Hematopoietic multipotent progenitor cell (in vitro differentiated cells): ENCODE measurements at places on chromosomes 5 and 9.

- DNase-seq = peak; percentile 63
Measured at GRCh38 chr9:114906922-114907571, 23.3 kb downstream of the TNFSF8 start.

GRCh38 chr5:14880688-14881087 is 9.1 kb upstream of the ANKH start:
- no peak for DNase-seq

GRCh38 chr5:10623305-10623910 is 59.5 kb downstream of the ANKRD33B start:
- DNase-seq = no peak

DNA sequence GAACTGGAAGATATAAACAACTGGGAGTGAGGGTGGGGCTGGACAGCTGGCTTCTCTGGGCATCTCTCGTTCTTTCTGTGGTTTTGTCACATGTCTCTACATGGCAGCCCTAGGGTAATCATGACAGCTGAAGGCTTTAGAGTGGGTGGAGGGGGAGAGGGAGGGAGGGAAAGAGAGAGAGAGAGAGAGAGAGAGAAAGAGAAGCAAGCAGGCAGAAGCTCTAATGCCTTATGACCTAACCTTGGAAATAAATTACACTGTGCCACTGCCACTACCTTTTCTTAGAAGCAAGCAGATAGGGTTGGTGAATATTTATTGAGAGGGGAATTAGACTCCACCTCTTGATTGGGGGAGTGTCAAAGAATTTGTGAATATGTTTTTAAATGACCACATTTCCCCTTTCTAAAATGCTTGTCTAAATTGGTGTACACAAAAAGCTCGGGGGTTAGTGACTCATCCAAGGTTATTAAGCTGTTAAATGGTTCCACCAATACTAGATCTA is 2.6 kb upstream of the DAPK1 start:
- peak; percentile 86 for DNase-seq

DNA sequence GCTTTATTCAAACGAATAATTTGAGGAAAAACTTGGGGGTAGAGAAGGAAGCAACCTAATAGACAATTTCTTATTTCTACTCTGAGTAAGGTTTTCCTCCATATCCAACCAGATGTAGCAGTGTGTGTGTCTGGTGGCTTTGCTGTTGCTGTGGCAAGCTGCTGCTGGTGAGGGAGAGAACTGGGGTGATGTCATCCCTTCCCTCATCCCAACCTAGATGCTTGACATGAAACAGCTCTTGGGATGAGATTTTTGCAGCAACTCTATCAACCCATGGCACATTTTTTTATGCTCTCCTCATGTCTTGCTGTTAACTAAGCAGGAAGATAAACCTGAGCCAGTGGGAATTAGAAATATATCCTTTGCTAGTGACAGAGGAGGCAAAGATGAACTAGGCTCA is 135.8 kb downstream of the PCSK1 start:
- DNase-seq = no peak

- peak; percentile 21 for DNase-seq
Measured at GRCh38 chr5:67896311-67896929, 319.1 kb upstream of the PIK3R1 start.

DNA sequence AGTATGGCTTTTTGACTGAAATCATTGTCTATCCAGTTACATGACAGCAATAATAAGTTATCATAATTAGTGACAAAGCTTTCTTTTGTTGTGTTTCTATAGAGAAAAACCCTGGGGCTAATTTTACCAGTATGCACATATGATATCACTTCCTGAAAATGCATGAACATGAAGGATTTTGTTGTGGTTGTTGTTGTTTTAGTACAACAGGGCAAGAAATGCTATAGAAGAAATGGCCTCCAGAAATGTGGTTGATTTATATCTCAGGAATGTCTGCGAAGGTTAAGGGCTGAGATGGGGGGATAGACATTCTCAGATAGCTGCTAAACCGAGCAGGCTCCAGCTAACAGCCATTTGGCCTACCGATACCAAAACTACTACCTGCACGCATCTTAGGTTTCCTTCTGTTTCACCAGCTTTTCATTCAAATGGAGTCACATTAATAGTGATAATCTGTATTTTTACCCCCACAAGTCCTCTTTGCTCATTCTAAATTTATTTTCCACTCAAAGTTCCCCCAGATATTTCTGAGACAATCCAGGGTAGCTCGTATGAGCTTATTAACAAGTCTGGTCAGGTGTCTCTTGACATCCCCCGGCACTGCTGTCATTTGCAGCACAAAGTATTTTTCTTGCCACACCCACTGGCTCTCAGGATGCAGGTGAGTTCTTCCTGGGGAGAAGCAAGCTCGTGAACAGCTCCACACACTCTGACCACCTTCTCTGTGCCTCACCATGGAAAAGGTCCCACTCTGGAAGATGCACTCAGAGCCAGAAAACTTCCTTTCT is 232.4 kb upstream of the GAS1 start:
- no peak for DNase-seq

DNA sequence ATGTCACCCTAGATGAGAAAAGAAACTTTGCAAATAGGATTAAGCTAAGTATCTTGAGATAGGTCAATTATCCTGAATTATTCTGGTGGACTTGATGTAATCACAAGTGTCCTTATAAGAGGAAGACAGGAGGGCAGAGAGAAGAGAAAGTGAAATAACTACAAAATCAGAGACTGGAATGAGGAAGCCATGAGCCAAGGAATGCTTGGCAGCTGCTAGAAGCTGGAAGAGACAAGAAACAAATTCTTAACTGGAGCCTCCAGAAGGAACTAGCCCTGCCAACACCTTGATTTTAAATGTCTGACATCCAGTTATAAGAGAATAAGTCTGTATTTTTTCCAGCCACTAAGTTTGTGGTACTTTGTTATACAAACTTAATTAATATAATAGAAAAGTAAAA is 480.0 kb downstream of the NR2F1-AS1 start:
- no peak for DNase-seq

DNA sequence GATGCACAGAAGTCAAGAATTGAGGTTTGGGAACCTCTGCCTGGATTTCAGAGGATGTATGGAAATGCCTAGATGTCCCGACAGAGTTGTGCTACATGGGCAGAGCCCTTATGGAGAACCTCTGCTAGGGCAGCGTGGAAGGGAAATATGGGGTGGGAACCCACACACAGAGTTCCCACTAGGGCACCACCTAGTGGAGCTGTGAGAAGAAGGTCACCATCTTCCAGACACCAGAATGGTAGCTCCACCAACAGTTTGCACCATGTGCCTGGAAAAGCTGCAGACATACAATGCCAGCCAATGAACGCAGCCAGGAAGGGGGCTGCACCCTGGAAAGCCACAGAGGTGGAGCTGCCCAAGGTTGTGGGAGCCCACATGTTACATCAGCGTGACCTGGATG is 104.5 kb downstream of the STK32A start:
- DNase-seq = no peak

- DNase-seq = no peak
Measured at GRCh38 chr5:172402531-172403188, 51.7 kb downstream of the SH3PXD2B start.

- DNase-seq = peak; percentile 82
Measured at GRCh38 chr9:127004946-127005769, 90.6 kb downstream of the RALGPS1 start.

- DNase-seq = no peak
Measured at GRCh38 chr5:79971156-79971555, 19.9 kb downstream of the MTX3 start.

GRCh38 chr9:91914404-91914803 is 35.6 kb downstream of the ROR2 start:
- DNase-seq = no peak

- DNase-seq = no peak
Measured at GRCh38 chr5:118506217-118506852, 482.0 kb downstream of the DTWD2 start.

DNA sequence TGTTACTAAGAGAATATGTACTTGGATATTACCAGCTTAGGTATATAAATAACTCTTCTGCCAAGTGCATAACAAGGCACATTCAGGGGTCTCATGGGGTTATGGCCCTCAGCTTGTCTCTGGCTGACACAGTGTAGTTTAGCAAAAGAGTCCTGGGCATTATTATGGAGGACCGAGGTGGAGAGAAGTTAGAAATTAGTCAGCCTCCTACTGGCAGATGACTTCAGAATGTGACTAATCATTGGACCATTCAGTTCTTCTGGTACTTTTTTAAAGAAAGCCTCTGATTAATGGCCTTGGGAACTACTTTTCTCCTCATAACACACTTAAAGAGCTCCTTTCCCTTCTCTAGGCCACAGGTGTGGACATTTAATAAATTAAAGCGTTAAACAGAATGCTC is 178.9 kb downstream of the SH3GL2 start:
- no peak for DNase-seq

- no peak for DNase-seq
Measured at GRCh38 chr5:92372766-92373165, 989.6 kb upstream of the ARRDC3 start.

DNA sequence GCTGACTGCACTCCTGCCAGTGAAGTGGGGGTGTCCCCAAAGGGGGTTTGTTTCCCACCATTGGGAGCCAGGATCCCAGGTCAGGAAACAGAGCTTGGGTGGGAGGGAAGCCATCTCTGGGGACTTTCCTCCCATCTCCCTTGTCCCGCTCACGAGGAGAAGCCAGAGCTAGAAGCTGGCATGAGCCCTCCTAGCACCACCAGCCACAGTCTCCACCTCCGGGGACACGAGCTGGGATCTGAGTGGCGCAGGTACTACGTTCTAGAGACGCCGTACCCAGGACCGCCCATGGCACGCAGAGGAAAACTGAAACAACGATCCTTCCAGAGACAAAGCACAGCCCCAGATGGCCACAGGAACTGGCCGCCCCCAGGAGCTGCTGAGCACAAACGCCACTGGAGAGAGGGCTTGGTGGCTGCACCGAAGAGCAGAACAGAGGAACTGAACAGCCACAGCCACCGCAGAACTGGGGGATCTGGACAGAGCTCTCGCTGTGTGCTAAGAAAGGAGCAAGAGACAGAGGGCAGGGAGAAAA is 29.8 kb downstream of the ADAMTS2 start:
- DNase-seq = no peak

DNA sequence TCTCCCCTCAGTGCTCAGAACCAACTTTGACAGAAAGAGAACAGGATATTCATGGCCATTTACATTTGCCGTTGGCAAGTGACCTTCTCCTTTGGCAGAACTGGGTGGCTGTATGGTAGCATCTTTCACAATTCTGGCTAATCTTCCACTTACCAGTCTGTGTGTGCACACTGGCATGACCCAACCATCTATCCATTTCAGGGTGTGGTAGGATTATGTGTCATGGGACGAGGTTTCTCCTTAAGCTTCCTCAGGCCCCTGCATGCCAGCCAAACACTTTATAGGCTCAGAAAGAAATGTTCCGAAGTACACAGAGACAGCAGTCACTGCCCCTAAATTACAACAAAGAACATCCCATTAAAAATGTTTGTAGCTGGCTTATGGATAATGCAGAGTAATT is 497.1 kb downstream of the NFIB start:
- no peak for DNase-seq

DNA sequence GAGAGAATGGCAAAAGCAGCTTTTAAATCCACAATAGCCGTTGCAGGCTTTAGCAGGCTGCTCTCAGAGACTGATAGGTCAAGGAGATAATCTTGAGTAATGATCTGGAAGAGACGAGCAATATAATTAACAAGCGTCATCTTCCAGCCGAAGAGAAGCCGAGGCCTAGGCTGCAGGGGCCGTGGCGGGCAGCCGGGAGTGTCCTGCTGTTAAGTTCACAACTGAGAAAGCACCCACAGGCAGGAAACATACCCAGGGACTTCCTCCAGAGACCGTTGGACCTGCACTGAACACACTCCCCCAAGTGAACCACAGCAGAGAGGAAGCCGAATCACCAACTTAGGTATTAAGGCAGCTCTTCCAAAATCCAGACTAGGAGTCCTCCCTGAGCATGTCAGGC is 182.3 kb downstream of the IRX2 start:
- DNase-seq = no peak

DNA sequence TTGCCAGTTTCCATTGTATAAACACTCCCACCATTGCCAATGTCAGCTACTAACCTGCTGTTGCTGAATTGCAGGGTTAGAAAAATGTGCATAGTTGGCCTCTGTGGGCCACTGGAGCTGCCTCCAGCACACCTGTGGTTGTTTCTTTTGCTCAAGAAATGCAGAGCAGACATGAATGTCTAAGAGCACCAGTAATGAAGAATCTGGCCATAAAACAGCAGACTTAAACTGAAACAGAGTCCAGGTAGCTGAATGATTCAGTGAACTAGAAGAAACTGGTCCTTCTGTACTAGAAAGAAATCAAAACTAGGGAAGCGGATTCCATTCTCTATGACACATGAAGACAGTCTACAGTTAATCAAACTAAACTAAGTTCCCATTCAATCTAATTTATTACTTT is 48.2 kb downstream of the NUDT12 start:
- DNase-seq = no peak

GRCh38 chr9:71812385-71812784 is 44.1 kb upstream of the CEMIP2 start:
- no peak for DNase-seq
